Activated T-helper 1 cell treated with anti-CD3 and anti-CD28 coated beads, Interleukin-12 subunit alpha, Interleukin-12 subunit beta, Interleukin-2, Interleukin-4 antibody, amounts not matched to agents 30 ng/mL and 10 ng/mL and 1 ng/mL, durations not matched to agents 14 hours and 24 hours and 36 hours (primary cell): ENCODE measurements at places on chromosomes 6 and 20. TPM values are rescaled to one million over a fixed set of nuclear protein-coding genes. Genes with fewer than 3 reads are reported as not detected.

GRCh38 chr20:20657092-20657491, 55.4 kb downstream of the RALGAPA2 start:
- no peak for DNase-seq

GRCh38 chr6:11637266-11637665, 99.7 kb downstream of the TMEM170B start:
- DNase-seq: no peak

Gene SPACA1
- not detected in 2 replicates for total RNA-seq

GRCh38 chr20:47484303-47484702, 17.4 kb upstream of the NCOA3 start:
- no peak for DNase-seq

GRCh38 chr6:103193413-103193812, 1666.3 kb downstream of the HACE1 start:
- DNase-seq: no peak

DNA sequence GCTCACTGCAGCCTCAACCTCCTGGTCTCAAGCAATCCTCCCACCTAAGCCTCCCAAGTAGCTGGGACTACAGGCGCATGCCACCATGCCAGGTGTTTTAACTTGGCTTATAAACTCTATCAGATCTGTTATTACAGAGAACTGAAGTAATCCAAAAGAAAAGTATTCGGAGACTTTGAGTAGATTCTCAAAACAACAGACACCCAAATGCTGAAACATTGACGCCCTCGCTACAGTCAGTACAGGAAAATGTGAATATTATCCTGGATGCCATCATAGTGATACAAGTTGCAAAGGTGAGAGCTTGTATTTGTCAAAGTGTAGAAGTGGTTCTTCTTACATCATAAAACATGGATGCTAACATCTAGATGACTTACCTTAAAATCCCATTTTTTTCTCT, 108.7 kb upstream of the EDN1 start:
- no peak for DNase-seq

GRCh38 chr20:17871886-17872285, 96.7 kb downstream of the SNX5 start:
- DNase-seq: no peak

Gene GRM1
- not detected in 2 replicates for total RNA-seq

Gene PRSS35
- total RNA-seq: not detected in 2 replicates

Gene CFB
- total RNA-seq: 0.21 TPM in 1 of 2 replicates, not detected in the other

GRCh38 chr20:57671662-57672061, 38.2 kb downstream of the PMEPA1 start:
- no peak for DNase-seq

Gene KCNQ5
- 11.2 and 12.6 TPM in 2 replicates for total RNA-seq

Gene BIRC7
- not detected in 2 replicates for total RNA-seq

Gene SIM1
- 0.02 and 0.13 TPM in 2 replicates for total RNA-seq

GRCh38 chr6:139439349-139439748, 64.9 kb upstream of the CITED2 start:
- no peak for DNase-seq

GRCh38 chr6:119152187-119152586, 73.7 kb upstream of the FAM184A start:
- no peak for DNase-seq

DNA sequence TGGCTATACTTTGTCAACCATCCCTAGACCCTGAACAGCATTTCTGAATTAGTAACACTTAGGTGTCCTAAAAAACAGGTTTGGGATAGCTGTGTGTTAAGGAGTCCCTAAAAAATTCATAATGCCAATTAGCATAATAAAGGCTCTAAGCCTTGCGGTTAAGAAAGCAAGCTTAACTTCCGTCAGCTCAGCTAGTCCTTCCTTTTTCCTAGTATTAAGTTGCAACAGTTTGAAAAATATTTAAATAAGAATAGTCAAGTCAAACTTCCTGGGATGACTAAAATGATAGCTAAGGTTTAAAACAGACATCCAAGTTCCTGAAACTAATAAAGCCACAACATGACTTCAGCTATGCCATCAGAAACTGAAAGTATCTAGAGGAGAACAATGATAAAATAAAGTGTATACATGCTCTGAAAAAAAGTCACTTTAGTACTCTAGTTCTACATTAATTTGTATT, 3.5 kb downstream of the AKIRIN2 start:
- DNase-seq: no peak

DNA sequence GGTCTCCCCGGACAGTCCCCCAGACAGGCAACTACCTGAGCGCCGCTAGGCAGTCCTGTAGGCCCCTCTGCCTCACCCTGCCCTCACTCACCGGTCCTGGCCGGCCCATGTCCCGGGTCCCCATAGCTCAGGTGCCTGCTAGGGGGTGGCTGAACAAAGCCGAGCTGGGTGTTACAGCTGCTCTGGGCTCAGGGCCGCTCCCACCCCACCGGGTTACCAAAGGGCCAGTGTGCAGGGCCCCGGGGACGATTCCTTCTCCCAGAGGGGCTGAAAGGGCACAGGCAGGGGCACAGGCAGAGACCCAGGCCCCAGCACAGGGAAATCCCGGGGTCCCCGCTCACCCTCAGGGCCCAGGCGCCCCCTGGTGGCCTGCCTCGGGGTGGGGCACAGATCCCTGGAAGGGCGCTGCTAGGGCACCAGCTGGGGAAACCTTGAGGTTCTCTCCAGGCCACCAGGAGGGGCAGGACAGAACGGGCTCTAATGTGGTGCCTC, 118.4 kb downstream of the GRM4 start:
- peak; percentile 46 for DNase-seq

Gene OR12D3
- not detected in 2 replicates for total RNA-seq

GRCh38 chr6:118382126-118382525, 166.0 kb upstream of the PLN start:
- no peak for DNase-seq

Gene RIMS4
- not detected in 2 replicates for total RNA-seq

Gene PNLDC1
- 0.56 and 0.78 TPM in 2 replicates for total RNA-seq

Gene B3GALT4
- total RNA-seq: 4.4 and 5.6 TPM in 2 replicates

- no peak for DNase-seq
These were observed 149.0 kb upstream of the SGK1 start for GRCh38 chr6:134466771-134467525.

- peak; percentile 5 for DNase-seq
These were observed 5.2 kb upstream of the BPIFA3 start for GRCh38 chr20:33211817-33212424.

DNA sequence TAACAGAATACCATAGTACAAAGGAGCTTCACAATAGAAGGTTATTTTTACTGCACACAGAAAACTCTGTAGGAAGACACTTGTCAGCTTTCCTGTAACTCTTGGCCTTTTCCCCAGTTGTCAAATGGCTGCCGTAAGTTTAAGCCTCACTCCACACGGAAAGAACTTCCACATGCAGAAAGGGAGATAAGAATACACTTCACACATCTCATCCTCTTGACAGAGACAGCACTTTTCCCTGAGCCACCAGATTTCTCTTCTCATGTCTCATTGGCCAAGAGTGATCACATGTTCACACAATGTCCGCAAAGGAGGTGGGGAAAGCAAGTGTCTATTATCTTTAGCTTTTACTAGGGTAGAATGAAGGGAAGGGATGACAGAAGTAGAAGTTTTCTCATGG, 540.7 kb downstream of the HAO1 start:
- no peak for DNase-seq

Gene OGFR
- total RNA-seq: 51.2 and 56.4 TPM in 2 replicates

DNA sequence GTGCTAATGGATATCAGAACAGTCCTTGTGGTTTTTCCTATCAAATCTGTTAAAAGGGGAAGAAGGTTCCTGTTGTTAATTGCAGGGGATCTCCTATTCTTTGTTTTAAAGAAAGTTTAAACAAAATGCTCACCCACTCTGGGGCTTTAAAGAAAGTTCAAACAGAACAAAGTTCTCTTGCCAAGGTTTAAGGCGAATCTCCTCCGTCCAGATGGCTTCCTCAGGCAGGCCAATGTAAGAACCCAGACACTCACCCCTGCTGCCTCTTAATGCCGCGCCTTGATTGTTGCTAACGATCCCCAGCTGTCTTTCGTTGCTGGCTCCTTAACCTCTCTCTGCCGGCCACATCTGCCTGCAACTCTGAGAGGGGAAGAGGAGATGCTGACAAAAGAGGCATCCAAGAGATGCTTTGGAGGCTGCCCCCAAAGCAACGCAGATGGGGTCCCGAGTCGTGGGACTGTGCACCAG, 235.0 kb upstream of the PRDM1 start:
- DNase-seq: no peak

Gene GCM1
- 0.15 TPM in 1 of 2 replicates, not detected in the other for total RNA-seq

DNA sequence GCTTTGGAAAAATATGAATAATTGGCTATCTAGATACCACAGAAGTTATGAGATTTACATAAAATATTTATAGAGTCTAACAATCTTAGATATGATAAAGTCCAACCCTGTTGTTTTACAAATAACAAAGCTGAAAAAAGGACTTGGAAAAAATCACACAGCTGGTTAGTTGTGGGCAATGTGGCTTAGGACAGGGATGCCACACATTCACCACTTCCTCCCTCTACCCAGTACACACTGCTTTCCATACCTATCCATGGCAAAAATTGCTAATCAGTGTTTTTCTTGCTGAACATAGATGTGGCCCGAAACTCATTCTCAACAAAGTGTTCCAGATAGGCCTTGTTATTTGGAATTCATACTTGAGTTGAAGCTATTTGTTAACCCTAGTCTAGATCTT, 147.3 kb upstream of the BMP5 start:
- no peak for DNase-seq

Gene RBM24
- not detected in 2 replicates for total RNA-seq

- DNase-seq: no peak
These were observed 18.4 kb upstream of the MCM9 start for GRCh38 chr6:118953391-118953790.

Gene FRK
- 0.02 TPM in 1 of 2 replicates, not detected in the other for total RNA-seq

DNA sequence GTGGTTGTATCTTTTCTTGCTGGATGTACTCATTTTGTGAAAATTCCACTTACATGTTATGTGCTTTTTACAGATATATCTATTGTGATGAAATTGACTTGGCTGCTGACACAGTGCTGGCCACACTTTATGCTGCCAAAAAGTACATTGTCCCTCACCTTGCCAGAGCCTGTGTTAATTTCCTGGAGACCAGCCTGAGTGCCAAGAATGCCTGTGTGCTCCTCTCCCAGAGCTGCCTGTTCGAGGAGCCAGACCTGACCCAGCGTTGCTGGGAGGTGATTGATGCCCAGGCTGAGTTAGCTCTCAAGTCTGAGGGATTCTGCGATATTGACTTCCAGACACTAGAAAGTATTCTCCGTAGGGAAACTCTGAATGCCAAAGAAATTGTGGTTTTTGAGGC, 4.9 kb downstream of the BTBD3 start:
- no peak for DNase-seq

Gene GJA10
- not detected in 2 replicates for total RNA-seq

DNA sequence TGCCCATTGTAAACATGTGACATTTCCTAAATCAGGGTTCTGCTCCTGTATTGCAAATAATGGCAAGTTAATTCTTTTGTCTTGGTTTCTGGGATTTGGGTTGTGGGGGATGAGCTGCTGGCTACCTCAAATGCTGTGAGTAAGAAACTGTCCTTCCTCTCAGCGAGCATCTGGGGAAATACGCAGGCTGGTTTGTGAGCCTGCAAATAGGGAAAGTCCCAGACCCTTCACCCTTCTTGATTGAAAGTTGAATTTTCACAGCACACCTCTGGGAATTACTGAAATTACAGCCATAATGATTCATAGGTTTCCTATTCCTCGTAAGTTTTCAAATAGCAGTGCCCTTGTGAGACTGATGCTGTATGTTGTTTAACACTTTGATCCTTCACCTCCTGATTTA, 138.1 kb downstream of the TBXT start:
- no peak for DNase-seq

GRCh38 chr6:154347981-154348380, 8.6 kb downstream of the IPCEF1 start:
- no peak for DNase-seq

DNA sequence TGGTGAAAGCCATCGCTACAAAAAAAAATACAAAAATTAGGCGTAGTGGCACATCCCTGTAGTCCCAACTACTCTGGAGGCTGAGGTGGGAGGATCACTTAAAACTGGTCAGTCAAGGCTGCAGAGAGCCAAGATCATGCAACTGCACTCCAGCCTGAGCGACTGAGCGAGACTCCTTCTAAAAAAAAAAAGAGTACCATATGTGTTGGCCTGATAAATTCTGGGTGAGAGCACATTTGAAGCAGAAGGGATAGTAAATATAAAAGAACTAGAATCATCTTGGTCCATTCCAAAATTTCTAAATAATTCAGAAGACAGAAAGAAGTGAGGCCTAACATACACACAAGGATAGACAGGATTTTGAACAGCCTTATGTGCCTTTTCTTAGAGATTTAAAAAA, 2.2 kb downstream of the IBTK start:
- no peak for DNase-seq

GRCh38 chr6:168390749-168391420, 50.1 kb upstream of the SMOC2 start:
- no peak for DNase-seq

DNA sequence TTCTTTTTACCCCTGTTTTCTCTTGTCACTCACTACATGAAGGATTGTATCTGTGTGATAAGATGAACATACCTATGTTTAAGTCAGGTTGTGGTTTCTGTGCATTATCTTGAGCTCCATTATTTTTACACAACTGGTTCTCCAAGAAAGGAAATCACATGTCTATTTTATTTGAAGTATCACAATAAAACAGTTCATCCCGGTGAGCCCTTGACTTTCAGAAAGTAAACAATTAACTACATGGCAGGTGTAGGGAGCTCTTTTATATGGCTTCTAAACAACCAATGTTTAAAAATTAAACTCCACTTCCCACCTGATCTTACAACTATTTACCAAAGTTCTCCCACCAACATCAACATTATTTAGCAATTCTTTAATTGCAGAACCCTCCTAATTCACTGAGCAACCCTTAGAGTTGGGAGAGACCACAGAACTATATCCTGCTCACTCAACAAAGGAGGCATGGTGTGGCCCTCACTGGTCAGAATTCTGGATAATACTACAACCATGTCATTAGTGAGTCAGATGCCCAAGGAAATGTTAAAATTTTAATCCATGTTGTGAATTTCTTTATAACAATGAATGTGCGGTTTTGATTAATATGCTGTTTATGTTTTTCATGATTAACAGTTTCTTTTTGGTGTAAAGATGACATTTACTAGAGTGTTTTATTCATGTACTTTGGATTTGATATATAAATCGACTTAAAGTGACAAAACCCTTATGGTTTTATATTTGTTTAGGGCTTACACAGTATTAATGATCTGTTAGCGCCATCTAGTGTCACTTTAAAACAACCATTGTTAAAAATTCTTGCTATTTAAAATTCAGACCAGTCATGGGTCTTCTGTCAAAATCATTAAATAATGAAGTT, 50.0 kb upstream of the SCGN start:
- DNase-seq: no peak
